ENCODE measurements at places on chromosomes 16 and 17.

- DNase-seq: no peak
Measured at GRCh38 chr16:84995663-84996062, 15.7 kb downstream of the ZDHHC7 start.

GRCh38 chr17:64085650-64086005 lies 44.3 kb downstream of the ERN1 start:
- DNase-seq: no peak

- DNase-seq: no peak
Measured at GRCh38 chr17:40568074-40568836, 3.0 kb upstream of the CCR7 start.

DNA sequence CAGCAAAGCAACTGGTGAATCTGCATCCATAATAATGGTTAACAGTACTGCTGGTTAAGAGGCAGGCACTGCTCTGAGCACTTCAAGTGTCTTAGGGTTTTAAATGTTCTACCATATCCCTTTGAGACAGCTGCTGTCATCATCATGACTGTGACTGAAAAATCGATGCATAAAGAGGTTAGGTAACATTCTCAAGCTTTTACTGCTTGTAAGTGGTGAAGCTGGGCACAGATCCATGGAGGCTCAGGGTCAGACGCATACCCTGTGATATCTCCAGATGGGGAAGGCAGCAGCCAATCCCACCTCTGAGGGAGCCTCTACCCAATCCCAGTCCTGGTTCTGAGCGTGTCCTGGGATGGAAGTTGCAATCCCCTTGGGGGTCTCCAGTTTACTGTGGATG lies 57.6 kb upstream of the SOX9 start:
- DNase-seq: no peak

DNA sequence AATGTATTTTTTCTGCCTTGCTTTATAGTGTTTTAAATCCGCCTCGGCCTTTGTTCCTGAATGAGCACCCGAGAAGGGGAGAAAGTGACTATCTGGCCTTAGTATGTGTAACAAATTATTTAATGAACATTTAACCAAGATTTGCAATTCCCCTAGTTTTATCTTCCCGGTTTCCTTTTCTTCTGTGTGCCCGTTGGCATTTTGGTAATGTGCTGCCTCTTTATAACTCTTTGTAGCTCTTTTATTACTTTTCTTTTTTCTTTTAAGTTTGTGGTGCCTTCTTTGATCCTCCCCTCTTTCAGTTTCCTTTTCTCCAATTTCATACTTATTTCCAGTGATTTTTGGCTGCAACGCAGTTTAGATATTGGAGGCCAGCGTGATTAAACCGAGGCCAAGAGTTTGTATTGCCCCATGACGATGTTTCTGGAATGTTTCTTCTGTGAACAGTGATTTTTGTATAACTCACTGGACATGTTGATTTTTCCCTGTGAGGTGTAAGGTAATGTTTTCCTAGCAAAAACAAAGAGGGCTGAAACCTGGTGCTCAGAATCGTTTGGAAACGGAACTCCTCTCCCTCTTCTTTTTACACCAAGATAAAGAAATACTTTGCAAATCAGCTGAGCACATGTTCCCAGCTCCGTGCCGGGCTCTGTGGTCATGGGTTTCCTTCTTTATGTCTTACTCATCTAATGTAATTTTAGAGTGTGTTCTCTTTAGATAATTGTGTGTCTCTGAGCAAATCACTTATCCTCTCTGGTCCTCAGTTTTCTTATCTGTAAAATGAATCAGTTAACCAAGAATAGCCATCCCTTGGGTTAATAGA lies 344.3 kb downstream of the WWOX start:
- DNase-seq: no peak

DNA sequence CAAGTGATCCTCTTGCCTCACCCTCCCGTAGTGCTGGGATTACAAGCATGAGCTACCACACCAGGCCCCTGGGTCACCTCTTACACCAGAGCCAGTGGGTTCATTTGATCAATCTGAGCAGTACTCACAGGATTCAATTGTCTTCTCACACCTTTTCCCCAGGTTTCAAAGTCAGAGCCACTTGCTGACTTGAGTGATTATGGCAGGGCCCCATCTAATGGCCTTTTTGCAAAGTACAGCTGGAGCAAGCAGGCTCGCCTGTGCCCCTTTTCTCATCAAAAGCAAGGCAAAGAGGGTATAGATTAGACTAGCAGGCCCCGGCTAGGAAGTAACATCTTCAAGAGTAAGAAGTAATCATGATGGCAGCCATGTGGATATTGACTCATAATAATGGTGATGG lies 114.8 kb upstream of the NOL11 start:
- peak; percentile 24 for DNase-seq

DNA sequence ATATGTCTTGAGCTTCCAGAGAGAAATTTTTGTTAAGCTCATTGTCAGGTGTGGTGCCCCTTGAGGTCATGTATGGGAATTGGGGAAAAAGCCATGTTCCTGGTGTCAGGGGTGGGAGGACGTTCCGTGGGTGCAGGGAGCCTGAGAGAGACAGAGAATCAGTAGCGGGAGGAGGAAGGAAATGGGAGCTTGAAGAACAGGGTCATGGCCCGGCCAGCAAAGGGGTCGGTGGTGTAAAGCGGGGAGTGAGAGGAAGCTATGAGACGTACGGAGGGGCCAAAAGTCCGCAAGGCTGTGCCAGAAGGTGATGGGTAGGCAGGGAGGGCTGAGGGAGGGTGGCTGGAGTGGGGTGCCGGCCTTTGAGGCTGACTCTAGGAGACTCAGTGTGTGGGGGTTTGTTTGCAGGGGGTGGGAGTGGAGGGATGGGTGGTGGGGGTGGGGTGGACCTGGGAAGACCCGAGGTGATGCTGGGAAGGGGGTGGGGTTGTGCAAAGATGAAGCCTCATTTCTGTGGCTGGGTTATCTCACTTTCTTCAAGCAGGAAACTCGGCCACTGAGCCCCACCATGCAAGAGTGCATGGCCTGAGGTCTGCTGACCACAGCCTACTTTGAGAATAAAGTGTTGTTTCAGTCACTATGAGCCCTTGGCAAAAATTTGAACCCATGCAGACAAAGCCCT lies 63.6 kb downstream of the PLCG2 start:
- DNase-seq: no peak

GRCh38 chr16:68487203-68487514 lies 38.9 kb upstream of the SMPD3 start:
- DNase-seq: no peak

- no peak for DNase-seq
Measured at GRCh38 chr16:23121024-23121423, 28.2 kb downstream of the USP31 start.

GRCh38 chr16:4003166-4003565 lies 113.1 kb downstream of the ADCY9 start:
- no peak for DNase-seq

GRCh38 chr17:41621916-41622315 lies 2.5 kb downstream of the KRT17 start:
- DNase-seq: no peak

- DNase-seq: no peak
Measured at GRCh38 chr16:56941092-56941491, 9.2 kb downstream of the HERPUD1 start.

DNA sequence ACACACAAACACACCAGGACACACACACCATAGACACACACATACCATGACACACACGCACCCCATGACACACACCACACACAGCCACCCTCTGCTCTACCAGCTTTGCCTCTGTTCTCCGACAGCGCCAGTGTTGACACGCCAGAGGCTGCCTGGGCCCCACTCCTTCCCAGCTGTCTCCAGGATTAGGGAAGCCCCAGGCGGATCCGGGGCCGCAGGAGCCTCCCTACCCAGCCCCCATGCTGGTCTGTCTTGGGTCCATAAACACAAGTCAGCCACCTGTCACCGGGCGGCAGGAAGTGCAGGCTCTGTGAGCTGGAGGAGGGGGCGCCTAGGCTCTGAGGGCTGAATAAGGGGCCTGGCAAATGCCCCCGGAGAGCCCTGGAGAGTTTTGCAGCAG lies 10.5 kb downstream of the TBC1D16 start:
- no peak for DNase-seq

DNA sequence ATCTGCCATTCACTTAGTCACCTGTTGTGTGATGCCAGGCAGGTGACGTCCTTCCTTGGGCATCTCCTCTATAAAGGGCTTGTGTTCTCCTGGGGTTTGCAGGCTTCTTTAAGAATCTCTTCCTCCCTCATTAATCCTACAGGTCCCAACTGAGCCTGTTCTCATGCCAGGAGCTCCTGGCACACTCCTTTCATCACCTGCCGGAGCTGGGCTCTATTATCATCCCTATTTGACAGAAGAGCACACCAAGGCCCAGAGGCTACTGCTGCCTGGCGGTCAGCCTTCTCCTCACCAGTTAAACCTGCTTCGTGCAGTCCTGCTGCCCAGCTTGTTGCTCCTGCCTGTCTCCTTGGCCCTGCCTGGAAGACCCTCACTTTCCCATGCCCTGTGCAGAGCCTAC lies 51.2 kb downstream of the RAI1 start:
- DNase-seq: no peak

DNA sequence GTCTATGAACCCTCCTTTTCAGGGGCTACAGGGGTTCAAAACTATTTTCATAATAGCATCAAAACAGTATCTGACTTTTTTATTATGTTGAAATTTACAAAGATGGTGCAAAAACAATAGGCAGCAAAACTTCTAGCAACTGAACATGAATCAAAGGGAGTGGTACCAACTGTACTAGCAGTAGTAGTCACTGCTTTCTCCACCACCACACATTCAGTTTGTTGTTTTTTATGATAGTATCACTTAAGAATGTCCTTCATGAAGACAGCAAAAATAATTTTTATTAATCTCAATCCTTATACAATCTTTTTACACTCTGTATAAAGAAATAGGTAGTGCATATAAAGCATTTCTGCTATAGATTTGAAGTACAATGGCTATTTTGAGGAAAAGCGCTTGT lies 47.6 kb downstream of the MED13 start:
- no peak for DNase-seq

DNA sequence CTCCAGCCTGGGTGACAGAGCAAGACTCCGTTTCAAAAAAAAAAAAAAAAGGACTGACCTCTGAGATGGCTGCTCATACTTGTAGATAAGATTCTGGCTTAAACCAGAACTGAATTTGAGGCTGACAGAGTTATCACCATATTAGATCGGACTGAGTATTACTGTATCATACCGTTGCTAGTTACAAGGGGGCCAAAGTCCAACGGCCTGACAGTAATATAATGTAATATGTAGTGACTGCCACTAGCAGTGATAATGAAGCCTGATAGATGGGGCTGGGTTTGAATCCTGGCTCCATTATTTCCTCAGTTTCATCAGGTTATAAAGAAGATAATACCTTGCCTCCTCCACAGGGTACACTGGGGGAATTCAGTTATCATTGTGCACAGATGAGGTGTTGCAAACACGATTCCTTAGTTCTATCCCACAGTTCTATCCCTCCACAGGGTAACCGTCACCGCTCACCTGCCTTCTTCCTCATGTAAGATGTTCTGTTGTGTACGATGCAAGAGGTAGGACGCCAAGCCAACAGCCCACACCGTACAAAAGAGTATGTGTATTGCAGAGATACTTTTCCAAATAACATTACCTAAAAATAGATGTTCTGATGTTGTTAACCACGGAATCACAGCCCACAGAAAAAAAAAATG lies 5.2 kb downstream of the TMEM220 start:
- DNase-seq: no peak

DNA sequence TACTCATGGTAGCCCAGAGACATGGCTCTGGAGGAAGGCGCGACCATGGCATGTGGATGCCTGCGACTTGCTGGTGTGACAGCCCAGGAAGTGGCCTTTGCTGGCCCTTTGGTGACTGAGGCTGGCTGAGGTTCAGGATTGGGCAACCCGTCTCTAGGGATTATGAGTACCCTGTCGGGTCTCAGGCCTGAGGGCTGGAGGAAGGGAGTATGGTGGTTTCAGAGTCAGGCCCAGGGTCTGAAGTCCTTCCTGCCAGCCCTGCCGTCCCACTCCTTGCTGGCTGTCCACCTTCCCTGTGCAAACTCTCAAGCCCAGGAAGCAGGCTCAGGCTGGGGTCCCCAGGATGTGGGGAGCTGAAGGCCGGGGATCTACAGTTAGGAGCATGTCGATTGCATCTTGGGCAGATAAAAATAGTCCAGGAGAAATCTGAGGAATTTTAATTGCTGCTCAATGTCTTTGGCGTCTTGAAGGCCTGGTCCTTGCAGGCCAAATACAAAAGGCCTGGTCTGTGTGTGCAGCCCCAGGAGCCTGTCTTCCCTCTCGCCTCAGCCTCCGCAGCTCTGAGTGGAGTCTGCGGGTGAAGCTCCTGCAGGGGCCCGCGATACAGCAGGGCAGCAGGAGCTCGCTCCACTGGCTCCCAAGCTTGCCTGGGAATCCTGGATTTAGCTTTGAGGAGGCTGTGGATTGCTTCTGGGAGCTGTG lies 52.5 kb downstream of the NKD1 start:
- DNase-seq: no peak

- DNase-seq: no peak
Measured at GRCh38 chr16:79379095-79379494, 221.4 kb downstream of the MAF start.

DNA sequence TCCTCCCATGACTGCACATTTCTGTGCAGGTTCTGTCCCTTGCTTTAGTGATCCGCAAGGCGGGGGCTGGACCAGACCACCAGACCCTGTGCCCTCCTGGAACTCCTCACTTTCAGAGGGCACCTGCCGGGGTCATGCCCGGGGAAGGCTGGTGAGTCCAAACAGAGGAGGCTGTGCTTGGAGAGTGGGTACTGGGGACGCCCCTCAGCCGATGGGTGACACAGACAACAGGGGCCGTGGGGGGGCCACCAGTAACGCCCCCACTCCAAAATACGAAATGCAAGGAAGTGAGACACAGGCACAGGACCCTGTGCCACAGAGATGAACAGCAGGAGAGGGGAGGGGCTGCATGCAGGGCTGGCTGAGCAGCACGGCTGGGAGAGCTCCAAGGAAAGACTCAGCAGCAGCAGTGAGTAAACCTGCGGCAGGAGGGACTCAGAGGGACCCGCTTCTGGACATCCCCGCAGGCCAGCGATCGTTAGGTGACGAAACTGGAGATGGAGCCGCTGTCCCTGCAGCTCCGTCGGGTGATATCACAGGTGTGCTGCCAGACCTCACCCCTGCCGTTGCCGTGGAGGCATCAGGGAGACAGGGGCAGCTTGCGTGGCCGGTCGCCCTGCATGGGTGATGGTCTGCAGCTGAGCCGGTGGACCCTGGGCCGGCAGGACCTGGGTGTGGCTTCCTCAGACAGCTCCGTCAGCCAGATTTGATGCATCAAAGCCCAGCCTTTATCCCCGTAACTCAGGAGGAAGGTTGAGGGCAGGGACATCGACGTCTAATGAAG lies 71.2 kb upstream of the GNG13 start:
- no peak for DNase-seq

- DNase-seq: peak; percentile 88
Measured at GRCh38 chr17:32909787-32910369, 18.1 kb upstream of the TMEM98 start.

DNA sequence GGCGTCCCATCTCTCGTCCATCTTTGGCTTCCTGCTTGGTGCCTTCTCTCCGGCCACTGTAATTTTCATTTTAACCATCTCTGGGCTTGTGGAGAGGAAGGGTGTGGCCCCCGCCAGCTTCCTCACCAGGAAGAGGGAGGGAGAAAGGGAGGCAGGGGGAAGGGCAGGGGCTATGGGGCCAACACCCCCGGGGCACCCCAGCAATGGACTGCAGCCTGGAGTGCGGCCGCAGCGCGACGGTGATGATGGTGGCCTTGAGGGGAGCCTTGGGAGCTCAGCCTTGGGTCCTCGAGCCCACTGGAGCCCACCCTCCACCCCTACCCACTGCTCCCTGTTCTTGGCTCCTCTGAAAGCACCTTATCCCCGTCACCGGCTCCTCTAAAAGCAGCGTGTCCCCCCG lies 9.5 kb downstream of the METRNL start:
- no peak for DNase-seq

Data from Ammon's horn (tissue), 1 donor.